ENCODE measurements at places on chromosomes 5 and 9. TPM values are rescaled to one million over a fixed set of nuclear protein-coding genes. Genes with fewer than 3 reads are reported as not detected.

DNA sequence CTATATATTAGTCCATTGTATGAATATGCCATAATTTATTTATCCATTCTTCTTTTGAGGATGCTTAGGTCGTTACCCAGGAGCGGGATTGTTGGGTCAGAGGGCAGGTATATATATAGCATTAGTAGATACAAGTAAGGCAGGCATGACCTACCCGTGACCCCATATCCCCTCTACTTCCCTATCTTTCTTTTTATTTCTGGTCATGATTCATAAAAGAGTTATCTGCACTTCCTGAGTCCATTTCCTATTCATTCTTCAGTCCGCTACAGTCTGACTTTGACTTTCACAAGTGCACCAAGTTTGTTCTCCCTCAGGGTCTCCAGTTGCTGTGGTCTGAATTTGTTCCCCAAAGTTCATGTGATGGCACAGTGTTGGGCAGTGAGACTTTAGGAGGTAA lies 6.9 kb downstream of the RHOBTB3 start:
- DNase-seq, result no peak

- DNase-seq, result no peak
These were observed 35.7 kb upstream of the GHR start for GRCh38 chr5:42387563-42387962.

DNA sequence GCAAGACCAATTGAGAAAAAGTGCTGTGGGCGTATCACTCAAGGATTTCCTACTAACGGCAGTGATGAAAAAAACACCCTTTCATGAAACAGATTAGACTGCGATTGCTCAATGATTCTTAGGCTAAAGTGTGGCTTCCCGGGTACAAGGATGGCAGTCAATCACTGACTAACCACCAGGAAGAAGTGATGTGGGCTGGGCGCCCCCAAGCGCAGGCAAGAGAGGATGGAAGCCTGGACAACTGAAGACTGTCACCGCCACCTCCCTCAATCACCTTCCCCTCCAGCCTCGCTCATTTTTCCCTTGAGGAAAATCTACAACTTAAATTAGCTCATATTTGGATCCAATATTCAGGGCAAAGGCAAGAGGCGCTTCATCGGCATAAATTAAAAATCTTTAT lies 707.2 kb downstream of the MTRR start:
- DNase-seq, result no peak

DNA sequence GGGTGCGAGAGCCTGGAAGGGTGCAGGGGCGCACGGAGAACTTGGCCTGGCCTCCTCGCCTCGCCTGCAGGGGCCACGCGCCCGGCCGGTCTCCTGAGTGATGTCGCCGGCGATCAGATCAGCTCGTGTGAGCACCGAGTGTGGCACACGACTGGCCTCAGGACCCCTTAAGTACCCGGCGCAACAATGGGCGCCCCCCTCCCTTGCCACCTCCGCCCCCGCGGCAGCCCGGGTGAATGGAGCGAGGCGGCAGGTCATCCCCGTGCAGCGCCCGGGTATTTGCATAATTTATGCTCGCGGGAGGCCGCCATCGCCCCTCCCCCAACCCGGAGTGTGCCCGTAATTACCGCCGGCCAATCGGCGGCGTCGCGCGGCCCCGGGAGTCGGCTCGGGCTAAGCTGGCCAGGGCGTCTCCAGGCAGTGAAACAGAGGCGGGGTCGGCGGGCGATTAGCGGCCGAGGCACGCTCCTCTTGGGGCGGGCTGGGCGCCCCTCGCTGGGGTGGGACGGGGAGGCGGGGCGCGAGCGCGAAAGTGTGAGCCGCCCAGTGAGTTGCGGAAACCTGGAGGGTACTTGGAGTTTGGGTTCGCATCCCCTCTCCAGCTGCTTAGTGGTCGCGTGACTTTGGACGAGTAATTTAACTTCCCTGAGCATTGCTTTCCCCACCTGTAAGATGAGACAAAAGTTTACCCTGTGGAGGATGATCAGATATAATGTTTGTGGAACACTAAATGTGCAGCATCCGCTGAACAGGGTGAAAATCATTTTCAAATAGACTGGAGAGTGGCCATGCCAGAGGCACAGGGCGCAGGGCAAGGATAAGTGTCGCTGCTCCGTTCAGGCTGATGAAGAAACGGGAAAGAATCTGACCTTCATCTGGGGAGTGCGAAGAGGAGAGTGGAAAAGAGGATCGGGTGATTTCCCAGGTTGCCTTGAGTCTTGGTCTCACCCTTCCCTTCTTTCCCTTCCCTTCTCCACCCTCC lies at the start of gene NEUROG1:
Gene NEUROG1 (minus strand): TSS at position 145 of the 982 bp plus-strand sequence. CDS start 274 bp downstream, outside the sequence.
- DNase-seq, result no peak

DNA sequence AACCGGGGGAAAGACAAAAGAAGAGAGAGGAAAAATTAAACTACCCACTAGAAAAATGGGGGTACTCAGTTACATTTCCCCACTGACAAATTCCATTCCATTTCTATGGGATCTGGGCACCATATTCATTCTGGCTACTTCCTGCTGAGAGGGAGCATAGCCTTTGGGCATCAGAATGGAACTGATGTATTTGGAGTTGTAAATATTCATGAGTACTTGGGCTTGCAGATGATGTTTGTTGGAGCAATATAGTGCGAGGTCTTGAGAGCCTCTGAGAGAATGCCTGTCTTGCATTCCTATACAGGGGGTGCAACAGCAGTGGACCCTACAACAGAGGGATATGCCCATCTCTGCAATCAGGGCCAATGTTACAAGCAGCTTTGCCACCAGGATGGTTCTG lies 16.7 kb downstream of the GMCL2 start:
- DNase-seq, result no peak

- no peak for DNase-seq
These were observed 4.7 kb downstream of the AK8 start for GRCh38 chr9:132873403-132873802.

DNA sequence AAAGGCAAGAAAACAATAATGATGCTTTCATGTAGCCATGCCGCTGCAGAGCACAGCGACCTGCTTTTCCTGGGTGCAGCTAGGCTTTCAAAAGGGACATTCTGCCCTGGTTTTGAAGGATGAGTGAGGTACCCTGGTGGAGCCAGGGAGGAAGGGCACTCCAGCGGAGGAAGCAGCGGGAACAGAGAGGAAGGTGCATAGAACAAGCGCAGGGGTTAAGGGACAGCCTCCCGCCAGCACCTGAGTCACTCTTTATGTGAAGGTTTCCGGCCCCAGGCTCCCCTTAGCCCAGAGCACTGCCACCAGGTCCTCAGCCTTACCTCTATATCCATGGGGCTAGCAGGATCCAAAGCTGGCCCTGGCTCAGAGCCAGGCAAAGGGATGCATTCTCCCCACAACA lies 221.1 kb downstream of the CDK5RAP2 start:
- no peak for DNase-seq

GRCh38 chr5:1788200-1788599 lies 11.4 kb downstream of the MRPL36 start:
- no peak for DNase-seq

- DNase-seq, result peak; percentile 81
These were observed 14.3 kb upstream of the TIFAB start for GRCh38 chr5:135466178-135467050.

GRCh38 chr9:71632776-71633175 lies 135.5 kb downstream of the CEMIP2 start:
- no peak for DNase-seq

DNA sequence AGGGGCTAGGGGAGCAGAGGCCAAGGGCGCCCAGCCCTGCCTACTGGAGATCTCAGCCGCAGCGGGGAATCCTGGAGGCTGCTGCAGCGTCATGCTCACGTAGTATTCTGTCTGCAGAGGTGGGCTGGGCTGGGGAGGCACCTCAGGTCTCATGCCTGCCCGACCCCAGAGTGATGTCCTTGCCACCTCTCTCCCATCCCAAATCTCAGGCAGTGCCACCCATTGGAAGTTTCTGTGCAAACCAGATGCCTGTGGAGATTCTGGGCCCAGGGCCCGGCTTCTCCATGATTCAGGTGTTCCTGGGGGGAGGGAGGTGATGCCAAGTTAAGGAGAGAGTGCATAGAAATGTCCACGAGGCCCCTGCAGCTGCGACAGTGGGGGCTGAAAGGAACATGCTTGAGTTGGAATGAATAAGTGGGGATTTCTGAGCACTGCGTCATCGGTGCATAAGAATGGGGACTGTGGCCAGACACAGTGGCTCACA lies 72.0 kb downstream of the ANKRD33B start:
- DNase-seq, result no peak

DNA sequence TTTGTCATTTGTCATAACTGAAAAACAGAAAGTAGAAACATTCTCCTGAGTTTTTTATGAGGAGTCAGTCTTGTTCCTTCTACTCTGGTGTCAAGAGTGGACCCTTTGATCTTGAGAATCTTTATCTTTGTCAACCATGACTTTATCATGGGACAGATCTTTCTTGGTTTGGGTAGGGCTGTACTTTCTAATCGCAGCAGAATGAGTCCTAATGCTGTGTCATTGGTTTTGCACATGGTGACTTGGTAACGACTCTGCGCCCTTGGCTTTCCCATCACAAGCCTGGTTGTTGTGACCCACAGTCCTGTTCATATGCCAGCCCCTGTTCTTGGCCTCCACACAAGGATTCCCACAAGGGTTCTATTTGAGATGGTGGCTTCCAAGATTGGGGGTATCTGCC lies 45.6 kb downstream of the AOPEP start:
- DNase-seq, result no peak

GRCh38 chr9:108219664-108220063 lies 636.1 kb downstream of the ACTL7B start:
- DNase-seq, result no peak

GRCh38 chr9:120452631-120453030 lies 127.3 kb downstream of the CDK5RAP2 start:
- DNase-seq, result no peak

- DNase-seq, result no peak
These were observed 61.3 kb downstream of the MAT2B start for GRCh38 chr5:163566678-163567077.

GRCh38 chr9:108980893-108981292 lies 32.4 kb downstream of the CTNNAL1 start:
- no peak for DNase-seq

DNA sequence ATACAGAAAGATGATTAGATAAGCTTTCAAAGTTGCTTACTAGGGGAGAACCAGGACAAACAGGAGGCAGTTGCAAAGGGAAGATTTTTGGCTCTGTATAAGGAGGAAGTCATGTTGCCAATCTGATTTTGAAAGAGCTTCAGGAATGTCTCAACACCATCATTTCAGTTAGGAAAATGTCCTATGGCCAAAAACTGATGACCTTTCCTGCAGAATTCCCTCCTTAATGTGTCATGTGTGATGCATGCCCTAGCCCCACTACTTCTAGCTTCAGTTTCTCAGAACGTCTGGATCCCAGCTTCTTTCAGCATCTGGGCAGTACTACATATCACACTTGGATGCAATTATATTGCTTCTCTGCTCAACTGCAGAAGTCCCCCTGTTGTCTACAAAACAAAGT lies 211.5 kb upstream of the NREP start:
- DNase-seq, result peak; percentile 83

F2RL2 gene
- 1.2 TPM for polyA plus RNA-seq

ACTBL2 gene
- polyA plus RNA-seq, result not detected

KCNIP1 gene
- 4.6 TPM for polyA plus RNA-seq

SLC36A3 gene
- polyA plus RNA-seq, result not detected

TPPP gene
- polyA plus RNA-seq, result 5.1 TPM

SHROOM1 gene
- 1.2 TPM for polyA plus RNA-seq

LRRC19 gene
- 0.13 TPM for polyA plus RNA-seq

ARSK gene
- polyA plus RNA-seq, result 7.1 TPM
